ENCODE measurements at places on chromosomes 2 and 18.

DNA sequence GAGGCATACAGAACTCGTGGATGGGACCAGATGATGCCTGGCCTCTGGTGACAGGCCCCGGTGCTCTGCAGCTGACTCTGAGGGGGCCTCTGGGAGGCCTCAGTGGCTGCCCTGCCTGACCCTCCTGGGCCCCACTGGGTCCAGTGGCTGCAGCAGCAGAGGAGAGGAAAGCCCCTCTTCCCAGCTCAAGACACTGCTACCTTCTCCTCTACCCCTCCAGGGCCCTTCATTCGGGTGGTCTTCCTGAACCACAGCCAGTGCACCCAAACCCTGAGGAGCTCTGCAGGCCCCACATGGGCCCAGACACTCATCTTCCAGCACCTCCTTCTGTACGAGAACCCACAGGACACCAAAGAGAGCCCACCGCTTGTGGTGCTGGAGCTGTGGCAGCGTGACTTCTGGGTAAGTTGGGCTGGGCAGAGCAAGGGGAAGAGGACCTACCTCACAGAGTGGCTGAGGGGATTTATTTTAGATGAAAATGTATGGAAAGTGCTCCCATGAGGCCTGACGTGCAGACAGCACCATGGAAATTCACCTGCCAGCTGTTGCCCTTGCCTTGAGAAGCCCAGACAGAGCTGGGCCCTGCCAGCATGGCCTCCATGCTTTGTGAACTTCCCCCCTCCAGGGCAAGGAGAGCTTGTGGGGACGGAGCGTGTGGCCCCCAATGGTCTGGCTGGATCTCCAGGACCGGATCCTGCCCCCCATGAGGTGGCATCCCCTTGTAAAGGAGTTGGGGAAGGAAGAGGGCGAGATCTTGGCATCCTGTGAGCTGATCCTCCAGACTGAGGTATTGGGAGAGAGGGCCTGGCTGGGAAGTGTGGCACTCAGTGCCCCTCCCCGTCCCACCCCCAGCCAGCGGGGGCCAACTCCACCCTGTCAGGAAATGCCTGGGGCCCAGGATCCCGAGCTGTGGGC, 46.3 kb downstream of the LMAN2L start:
- no peak for DNase-seq

- DNase-seq: no peak
Measured at GRCh38 chr2:72926368-72926767, 9.0 kb downstream of the EMX1 start.

GRCh38 chr2:950080-950966, at the start of gene SNTG2:
Gene SNTG2 (plus strand): TSS chr2:950849. CDS start chr2:950997, 148 bp downstream.
- no peak for DNase-seq

DNA sequence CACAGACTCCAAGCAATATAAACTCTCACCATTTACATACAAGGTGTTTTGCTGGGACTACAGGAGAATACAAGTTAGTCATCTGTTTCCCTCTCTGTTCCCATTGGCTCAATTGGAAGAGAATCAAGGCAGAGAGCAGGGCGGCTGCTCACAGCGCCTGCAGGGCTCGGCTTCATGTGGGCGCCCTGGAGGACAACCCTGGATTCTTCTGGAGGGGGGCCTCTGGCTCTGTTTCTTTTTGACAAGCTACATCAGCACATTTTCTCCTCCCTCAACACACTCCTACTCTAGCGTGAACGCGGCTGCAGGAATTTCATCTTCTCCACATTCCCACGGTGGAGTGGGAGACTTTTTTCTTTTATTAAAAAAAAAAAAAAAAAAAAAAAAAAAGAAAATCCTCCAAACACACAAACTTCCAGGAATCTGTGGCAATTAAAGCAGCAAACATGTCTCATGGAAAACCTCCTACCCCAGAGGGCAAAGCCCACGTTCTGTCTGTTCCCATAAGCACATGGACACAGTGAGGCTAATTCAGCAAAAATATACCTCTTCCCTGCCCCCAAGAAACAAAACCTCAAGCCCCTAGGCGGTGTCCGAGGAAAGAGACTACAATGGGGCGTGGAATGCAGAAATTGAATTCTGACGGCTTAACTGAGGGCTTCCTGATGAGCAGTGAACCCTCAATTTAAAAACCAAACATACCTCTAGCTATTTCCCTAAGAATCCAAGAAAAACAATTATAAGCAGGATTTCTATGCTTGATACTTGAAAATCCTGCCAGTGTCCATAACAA, 50.6 kb downstream of the PARD6G start:
- no peak for DNase-seq

DNA sequence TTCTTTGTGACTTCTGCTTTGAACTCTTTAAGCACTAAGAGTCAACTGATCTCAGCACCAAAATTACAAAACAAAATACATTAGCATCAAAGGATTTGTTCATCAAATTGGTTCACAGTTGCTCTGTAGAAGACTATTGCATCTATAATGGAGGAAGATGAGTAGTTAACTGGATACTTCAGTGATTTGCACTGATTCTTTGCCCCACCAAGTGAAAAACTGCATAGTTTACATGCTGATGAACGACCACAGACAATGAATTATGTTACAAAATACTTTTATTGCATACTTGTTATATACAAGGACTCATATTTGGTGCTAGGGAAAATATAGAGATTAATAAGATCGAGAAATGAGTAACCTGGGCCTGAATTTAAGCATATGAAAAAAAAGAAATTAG, 107.2 kb downstream of the SCG2 start:
- DNase-seq: no peak

DNA sequence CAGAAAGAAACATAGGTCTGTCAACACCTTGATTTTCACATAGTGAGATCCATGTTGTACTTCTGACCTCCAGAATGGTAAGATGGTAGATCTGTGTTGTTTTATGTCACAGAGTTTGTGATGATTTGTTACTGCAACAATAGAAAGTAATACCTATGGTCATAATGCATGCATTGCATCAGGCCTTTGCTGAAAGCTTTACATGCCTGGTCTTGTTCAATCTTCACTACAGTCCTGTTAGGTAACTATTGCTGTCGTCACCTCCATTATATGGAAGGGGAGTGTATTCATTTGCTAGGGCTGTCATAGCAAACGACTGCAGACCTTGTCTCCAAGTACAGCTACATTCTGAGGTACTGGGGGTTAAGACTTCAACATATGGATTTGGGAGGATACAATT, 243.5 kb downstream of the ANAPC1 start:
- no peak for DNase-seq

GRCh38 chr18:51337406-51337805, 139.9 kb upstream of the MEX3C start:
- DNase-seq: peak; percentile 17

DNA sequence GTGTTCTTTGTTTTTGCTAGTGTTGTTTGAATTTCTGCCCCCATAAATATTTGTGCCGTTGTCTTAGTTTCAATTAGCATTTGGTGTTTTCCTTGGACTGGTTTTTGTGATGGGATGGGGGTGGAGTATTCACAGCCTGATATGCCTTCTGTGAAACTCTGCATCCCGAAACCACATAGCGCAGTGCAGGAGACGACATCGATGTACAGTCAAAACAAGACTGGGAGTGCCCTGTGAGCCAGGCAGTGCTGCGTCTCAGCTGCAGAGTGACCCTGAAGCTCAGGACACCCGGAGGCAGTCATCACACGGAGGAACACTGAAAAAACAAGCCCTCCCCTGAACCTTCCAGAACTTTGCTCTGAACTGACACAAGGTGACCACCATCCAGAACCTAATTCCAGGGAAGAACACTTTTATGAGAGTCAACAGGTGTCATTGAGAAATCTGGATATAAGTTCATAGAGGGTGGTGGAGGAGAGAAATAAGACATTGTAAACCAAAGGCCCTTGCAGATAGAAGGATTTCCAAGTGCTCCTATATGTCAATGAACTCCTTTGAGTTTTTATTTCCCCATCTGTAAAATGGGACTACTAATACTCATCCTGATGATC, 61.2 kb upstream of the CABLES1 start:
- DNase-seq: no peak

- DNase-seq: no peak
Measured at GRCh38 chr2:203549406-203549805, 14.3 kb upstream of the RAPH1 start.

- DNase-seq: no peak
Measured at GRCh38 chr18:47882641-47883040, 47.8 kb downstream of the SMAD2 start.

- no peak for DNase-seq
Measured at GRCh38 chr18:46373791-46374190, 269.6 kb downstream of the HAUS1 start.

- no peak for DNase-seq
Measured at GRCh38 chr2:215699700-215700538, 264.1 kb upstream of the FN1 start.

DNA sequence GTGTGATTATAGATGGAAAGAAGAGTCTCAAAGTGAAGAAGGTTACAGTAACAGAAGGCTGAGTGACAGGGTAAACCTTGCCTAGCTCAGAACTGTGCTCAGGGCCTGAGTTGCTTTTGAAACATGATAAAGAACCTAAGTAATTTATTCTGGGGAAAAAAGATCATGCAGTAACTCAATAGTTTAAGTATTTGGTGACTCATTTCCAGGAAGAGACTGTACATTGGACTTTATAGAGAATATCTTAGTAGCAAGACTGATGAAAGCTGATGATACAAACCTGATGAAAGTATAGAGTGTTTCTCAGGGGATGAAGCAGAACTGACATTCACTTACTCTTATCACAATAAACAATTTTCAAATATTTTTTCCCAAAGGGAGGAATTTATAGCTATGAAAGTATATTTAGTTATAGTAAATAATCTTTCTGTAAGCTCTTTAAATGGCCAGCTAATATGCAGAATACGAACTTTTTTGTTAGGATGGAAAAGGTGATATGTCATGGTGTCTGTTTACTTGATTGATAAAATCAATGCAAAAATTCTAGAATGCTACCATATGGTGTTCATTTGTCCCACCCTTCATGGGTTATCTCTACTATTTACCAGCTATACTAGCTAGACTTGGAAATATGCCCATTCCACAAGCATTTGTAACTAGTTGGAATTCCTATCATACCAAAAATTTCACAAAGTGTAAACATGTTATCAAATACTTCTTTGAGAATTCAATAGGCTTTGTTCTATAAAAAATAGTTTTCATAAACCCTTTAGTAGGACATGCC, 1265.5 kb upstream of the ACVR2A start:
- DNase-seq: peak; percentile 85

GRCh38 chr18:36162981-36163380, 24.3 kb upstream of the MOCOS start:
- DNase-seq: no peak
